Endothelial cell of umbilical vein (primary cell): ENCODE measurements at places on chromosomes 6 and 20.
A peak's percentile ranks its signal among the peaks of the same experiment; 100 is the strongest.

- H3K27me3 ChIP-seq: no peaks in the 10 kb centered on the region
- no peak for DNase-seq
- no peaks in the 10 kb centered on the region for H3K4me1 ChIP-seq
- no peaks in the 10 kb centered on the region for H3K36me3 ChIP-seq
These were observed 781.0 kb upstream of the ADGRB3 start for GRCh38 chr6:67854098-67854497.

DNA sequence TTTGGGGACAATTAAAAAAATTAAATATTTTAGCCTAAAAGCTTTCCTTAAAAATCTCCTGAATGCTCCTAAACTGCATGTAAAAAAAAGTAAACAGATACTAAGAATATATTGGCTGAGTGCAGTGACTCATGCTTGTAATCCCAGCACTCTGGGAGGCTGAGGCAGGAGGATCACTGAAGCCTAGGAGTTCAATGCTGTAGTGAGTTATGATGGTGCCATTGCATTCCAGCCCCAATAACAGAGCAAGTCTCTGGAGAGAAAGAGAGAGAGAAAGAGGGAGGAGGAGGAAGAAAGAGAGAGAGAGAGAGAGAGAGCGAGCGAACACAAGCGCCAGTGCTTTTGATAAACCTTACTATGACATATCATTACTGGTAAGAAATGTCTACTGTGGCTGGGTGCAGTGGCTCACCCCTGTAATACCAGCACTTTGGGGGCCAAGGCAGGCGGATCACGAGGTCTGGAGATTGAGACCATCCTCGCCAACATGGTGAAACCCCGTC lies 58.8 kb downstream of the FKBP5 start:
- DNase-seq: no peak
- no peaks in the 10 kb centered on the region for H3K4me1 ChIP-seq
- H3K4me3 ChIP-seq: no peak overlapping the region
- H3K27me3 ChIP-seq: no peaks in the 10 kb centered on the region
- no peaks in the 10 kb centered on the region for H3K36me3 ChIP-seq
- H3K27ac ChIP-seq: no peak overlapping the region

DNA sequence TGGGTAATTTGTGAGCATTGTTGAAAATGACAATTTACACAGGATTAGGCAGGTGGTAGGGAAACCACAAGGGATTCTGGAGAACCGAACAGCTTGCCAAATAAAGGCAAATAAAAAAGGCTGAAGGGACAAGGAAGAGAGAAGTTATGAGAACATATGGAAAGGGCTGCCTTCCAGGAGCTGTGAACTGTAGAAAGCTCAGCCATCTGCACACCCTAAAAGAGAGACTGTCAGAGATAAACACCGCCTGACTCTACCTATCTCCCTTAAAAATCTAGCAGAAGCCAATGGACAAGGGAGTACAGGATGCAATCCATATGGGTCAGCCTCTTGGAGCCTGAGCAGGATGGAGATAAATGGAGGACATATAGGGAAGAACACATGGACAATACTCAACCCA lies 12.7 kb upstream of the SLC17A1 start:
- no peaks in the 10 kb centered on the region for H3K36me3 ChIP-seq
- no peak overlapping the region for H3K27ac ChIP-seq
- no peak overlapping the region for H3K4me3 ChIP-seq
- no peaks in the 10 kb centered on the region for H3K4me1 ChIP-seq
- DNase-seq: no peak

DNA sequence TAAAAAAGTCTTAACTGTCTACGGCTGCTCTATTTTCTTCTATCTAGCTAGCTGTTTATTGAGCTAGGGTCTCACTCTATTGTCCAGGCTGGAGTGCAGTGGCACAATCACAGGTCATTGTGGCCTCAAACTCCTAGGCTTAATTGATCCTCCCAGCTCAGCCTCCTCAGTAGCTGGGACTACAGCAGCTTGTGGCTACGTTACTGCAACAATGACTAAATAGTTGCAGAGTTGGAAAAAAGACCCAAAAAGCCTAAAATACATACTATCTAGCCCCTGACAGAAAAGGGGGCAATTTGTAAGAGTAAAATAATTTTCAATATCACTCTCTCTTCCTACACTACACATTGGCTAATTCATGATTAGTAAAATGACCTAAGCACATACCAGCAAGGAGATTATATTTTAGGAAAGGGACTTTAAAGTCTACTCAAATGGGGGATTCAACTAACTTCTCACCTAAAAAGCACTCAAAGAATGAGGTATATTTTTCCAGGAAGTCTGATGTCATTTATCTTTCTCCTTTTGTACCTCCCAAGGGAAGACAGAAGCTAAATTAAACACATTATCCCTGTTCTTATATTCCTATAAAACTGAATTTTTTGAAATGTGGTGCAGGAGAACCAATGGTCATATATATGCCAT lies 82.8 kb downstream of the ZMYND8 start:
- no peak for DNase-seq
- H3K4me1 ChIP-seq: peaks cover 41% of the 10 kb centered on the region
- peaks cover 21% of the 10 kb centered on the region for H3K36me3 ChIP-seq
- H3K4me3 ChIP-seq: no peak overlapping the region
- H3K27me3 ChIP-seq: no peaks in the 10 kb centered on the region
- peak overlapping the region; percentile 87 for H3K27ac ChIP-seq

DNA sequence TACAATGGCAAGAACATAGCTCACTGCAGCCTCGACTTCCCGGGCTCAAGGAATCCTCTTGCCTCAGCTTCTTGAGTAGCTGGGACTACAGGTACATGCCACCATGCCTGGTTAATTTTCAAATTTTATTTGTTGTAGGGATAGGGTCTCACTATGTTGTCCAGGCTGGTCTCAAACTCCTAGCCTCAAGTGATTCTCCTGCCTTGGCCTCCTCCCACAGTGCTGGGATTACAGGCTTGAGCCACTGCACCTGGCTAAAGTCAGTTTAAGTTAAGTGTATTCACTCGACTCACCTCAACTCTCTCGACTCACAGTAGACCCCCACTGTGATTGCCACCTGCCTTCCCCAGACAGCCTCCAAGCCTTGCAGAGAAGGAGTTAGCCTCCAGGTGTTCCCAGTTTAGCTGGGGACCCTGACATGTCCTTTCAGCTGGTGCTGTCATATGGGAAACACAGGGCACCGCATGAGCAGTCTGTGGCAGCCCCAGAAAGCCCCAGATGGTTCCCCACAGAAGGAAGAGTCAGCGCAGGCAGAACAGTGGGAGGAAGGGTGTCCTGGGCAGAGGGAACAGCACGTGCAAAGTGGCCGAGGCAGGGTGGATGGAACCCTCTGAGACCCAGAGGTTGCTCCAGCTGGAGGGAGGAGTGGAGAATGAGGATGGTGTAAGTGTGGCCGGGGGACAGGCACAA lies 40.4 kb downstream of the CEBPB start:
- H3K36me3 ChIP-seq: no peaks in the 10 kb centered on the region
- H3K27me3 ChIP-seq: no peaks in the 10 kb centered on the region
- H3K4me3 ChIP-seq: no peak overlapping the region
- no peak overlapping the region for H3K27ac ChIP-seq
- no peak for DNase-seq
